Cardiac muscle cell (in vitro differentiated cells and primary cell): ENCODE measurements at places on chromosomes 2 and 18. TPM values are rescaled to one million over a fixed set of nuclear protein-coding genes. Genes with fewer than 3 reads are reported as not detected.
A peak's percentile ranks its signal among the peaks of the same experiment; 100 is the strongest.

The SAG gene
- not detected in 2 replicates for total RNA-seq

The DNAJC5G gene
- total RNA-seq = 3.6 and 14.1 TPM in 2 replicates

The RBM45 gene
- total RNA-seq = 10.7 and 13.3 TPM in 2 replicates

The UGT1A4 gene
- not detected in 2 replicates for total RNA-seq

The GATA6 gene
- total RNA-seq = 182 and 187 TPM in 2 replicates

GRCh38 chr2:85053802-85054201 is 79.4 kb upstream of the TCF7L1 start:
- DNase-seq = no peak

The MERTK gene
- 3.8 and 8.7 TPM in 2 replicates for total RNA-seq

DNA sequence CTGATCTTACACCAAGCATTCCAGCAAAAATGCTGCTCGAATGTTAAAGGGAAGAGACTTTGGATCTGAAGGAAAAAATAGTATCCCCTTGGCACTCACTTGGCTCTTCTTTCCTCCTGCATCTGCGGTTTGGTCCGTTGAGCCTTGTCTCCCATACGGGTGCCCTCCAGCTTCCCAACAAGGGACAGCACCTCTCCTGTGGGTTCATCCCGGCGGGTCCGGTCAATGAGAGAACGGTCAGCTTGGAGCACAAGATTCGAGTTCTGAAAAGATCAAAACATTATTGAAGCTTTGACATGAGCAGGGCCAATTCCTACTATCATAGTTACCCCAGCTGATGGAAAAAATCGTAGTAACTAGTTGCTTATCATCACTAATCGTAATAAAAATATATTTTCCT is 740 bp downstream of the SNRNP200 start:
- no peak for DNase-seq

- DNase-seq = no peak
Measured at GRCh38 chr2:195482010-195482409, 175.0 kb upstream of the SLC39A10 start.

GRCh38 chr2:225691711-225692110 is 292.2 kb downstream of the NYAP2 start:
- no peak for DNase-seq

DNA sequence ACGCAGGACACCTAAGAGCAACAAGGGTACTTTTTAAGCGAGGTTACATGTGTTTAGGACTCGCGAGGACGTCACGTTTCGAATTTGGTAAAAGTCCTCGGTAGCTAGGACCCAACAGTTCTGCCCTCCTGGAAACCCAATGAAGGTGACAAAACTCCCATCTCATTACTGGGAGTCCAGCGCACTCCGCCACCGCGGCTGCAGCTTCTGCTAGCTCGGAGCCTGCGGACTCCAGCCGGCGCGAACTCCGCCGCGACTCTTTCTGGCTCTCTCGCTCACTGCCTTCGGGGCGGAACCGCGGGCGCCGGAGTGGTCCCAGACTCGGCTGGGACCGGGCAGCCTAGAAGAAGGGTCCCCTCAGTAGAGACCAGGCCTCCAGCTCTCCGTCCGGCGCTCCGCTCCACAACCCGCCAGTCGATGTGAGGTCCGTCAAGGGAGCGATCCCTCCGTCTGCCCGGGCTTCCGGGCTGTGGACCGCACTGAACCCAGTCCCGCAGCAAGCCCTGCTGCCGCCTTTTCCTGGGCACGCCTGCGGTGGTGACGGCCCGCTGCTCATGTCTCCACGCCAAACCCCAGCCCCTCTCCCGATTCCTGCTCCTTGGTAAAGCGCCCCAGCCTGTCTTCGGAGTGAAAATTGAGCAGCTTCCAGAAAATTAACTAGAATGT is 3.0 kb upstream of the OSR1 start:
- no peak for DNase-seq

DNA sequence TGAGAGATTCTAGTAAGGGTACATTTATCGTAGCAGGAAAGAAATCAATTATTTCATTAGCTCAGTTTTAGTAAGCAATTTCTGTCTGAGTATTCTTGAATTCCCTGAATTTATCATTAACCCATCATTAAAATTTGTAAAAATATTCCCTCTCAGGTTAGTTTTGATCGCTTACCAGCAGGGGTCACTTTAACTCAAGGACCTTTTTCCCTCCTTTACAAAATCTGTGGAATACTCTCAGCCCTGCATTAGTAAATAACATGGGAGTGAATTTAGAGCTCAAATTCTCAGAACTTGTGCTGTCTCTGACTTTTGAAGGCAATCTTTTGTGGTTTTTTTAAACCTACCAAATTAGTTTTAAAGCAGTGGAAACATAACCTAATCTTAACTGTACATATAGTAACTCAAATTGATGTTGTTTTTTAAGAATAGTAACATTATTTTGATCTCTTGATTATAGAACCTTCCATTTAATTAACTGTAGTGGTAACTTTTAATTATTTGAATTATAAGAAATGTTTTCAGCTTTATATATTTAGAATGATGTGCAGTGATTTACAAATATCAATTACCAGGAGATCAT is 97.2 kb downstream of the AGPS start:
- DNase-seq = peak; percentile 68

GRCh38 chr18:14974576-14974975 is 226.6 kb downstream of the ANKRD30B start:
- no peak for DNase-seq

DNA sequence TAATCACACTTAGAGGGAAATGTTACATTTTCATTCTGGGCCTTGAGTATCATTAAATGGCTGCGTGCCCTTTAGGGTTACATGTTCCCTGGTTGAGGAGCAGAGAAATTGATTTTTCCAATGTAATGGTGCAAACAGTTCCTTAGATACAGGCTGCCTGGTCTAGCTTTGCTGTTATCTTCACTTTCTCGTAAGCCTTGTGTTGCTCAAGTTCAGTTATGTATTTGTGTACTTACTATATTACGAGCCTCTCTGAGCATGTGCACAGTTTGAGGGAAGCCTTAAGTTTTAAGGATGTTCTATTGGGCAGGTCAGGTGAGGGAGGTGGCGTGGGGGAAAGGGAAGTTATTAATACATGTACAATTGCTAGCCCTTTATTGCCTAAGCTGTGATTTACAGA is 23.7 kb downstream of the CEP192 start:
- DNase-seq = no peak

DNA sequence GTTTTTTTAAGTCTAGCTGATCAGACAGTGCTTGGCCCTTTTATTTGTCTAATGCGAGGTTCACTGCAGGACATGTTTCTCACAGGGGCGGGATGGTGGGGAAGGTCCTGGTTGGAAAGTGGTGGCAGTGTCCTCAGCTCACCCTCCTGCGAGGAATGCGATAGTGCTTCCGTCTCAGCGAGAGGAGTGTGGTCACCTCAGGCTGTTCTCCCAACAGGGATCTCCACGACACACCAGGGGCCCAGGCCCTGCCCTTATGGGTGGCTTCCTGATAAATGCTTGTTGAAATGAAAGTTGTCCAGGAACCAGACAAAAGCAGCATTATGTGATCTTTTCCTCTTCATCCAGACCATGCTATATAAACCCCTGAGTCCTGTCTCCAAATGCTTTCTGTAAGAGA is 70.1 kb downstream of the BOLA3 start:
- DNase-seq = peak; percentile 46

DNA sequence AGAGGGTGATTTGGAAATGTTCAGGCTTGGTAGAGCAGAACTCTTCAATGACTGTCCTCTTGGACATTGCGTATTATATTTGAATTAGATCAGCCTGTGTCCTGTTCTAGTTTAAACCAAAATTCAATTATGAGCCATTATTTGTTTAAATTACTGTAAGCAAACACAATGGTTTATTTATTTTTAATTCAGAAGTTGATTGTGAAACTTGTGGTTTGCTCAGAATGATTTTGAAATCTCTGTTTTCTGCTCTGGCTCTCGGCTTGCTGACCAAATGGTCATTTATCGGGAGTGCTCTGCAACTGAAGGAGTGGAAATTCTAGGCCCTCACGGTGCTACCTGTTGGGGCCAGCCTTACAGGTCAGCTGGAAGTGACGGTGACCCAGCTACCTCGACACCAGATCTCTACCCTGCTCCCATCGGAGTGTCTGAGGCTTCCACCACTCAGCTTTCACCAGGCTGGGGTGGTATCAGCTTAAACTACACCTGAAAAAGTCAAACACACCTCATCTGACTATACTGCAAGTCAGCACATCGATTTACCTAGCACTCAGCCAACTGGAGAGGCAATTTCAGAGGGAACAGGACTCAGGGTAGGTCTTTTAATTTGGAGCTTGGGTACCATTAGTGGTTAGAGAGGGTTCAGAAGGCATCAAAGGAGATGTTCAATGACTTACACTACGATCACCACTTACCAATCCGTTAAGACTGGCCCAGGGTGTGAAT is 36.8 kb upstream of the GPD2 start:
- DNase-seq = no peak

The VWC2L gene
- total RNA-seq = 0.11 and 0.24 TPM in 2 replicates

The RETSAT gene
- total RNA-seq = 11.6 and 17.6 TPM in 2 replicates

The OBSL1 gene
- total RNA-seq = 540 and 746 TPM in 2 replicates

GRCh38 chr2:23940718-23941620 is 706 bp downstream of the UBXN2A start:
- peak; percentile 66 for DNase-seq

GRCh38 chr2:173656086-173656485 is 301.4 kb downstream of the CDCA7 start:
- no peak for DNase-seq

GRCh38 chr18:63138436-63139340 is 180.9 kb downstream of the BCL2 start:
- no peak for DNase-seq

The ADRA2B gene
- 27.4 and 61.8 TPM in 2 replicates for total RNA-seq

GRCh38 chr2:98087447-98088020 is 567 bp downstream of the VWA3B start:
- no peak for DNase-seq

GRCh38 chr2:47510745-47511144 is 107.8 kb downstream of the MSH2 start:
- no peak for DNase-seq

The CYRIA gene
- 0.63 and 2.2 TPM in 2 replicates for total RNA-seq

GRCh38 chr2:132627536-132627935 is 42.5 kb downstream of the LYPD1 start:
- peak; percentile 9 for DNase-seq

The ZNF513 gene
- 29.7 and 31.7 TPM in 2 replicates for total RNA-seq

DNA sequence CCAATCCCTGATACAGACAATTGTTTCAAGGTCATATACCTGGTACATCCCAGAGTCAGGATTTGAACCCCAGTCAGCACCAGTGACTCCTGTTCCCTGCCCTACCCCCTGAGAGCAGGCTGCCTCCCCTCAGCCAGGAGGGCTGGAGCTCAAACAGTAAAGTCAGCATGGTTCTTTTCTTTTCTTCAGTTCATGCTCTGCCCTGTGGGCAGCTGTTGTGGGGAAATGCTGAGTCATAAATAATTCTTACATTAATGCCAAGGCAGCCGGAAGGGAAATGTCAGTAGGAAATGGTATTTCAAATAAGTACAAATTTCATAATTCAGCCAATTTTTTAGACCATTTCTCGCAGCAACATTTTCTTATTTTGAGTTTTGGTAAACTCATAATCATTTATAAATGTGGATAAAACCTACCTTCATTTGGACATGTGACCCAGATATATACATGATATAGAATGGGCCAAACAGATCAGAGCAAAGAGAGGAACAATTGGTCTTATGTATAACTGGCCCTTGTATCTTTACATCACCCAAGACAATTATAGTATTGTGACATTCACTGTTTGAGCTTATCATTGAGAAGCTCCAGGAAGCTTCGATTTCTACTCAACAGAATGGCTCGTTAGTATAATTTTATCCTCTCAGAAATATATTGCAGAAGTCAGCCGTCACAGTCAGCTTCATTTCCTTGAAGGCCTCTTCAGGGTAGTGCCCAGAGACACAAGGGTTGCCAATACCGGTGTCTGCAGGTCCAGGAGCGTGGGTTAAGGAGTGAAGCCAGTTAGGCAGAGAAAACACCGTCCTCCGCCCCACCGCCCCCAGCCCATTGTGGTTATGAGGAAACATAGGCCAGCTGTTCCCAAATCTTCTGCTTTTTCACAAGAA is 28.0 kb upstream of the SCYGR1 start:
- DNase-seq = no peak

DNA sequence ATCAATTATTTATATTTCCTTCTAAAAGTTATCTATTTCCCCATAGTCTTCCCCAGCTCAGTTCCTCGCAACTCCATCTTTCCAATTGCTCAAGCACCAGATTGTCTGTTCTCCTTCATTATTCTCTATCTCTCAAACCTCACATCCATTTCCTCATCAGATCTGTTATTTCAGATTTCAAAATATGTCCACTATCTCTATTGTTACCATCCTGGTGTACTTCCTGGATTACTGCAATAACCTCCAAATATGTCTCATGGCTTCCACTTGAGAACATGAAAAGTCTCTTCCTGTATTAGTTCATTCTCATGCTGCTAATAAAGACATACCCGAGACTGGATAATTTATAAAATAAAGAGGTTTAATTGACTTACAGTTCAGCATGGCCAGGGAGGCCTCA is 641.7 kb upstream of the ZEB2 start:
- no peak for DNase-seq

The CXCR1 gene
- total RNA-seq = not detected in 2 replicates

- no peak for DNase-seq
Measured at GRCh38 chr2:36965751-36966369, 476 bp downstream of the STRN start.

The GTF3C2 gene
- 35.1 and 38.2 TPM in 2 replicates for total RNA-seq

- DNase-seq = no peak
Measured at GRCh38 chr18:62606106-62606505, 83.3 kb downstream of the ZCCHC2 start.

The SETBP1 gene
- total RNA-seq = 10.7 and 30.6 TPM in 2 replicates

The GNLY gene
- not detected in 2 replicates for total RNA-seq

DNA sequence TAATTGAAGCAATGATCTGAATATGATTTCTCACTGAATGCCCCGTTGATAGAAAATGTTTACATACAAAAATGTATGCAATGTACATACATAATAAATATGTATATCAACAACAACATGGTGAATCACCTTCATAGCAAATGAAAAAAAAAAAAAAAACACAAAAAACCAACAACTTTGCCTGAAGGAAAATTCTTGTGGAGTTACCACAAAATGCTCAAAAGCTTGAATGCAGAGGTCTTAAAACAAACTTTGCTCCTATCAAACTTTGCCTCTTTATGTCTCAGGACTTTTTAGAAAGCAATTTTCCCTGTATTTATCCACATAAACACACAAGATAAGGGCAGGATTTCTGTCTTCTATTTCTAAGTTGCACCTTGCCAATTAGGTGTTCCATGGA is 92.9 kb upstream of the SIX2 start:
- DNase-seq = no peak

GRCh38 chr18:3648641-3649040 is 198.7 kb downstream of the TGIF1 start:
- no peak for DNase-seq

The C18orf54 gene
- total RNA-seq = 1.3 and 2.5 TPM in 2 replicates

- DNase-seq = no peak
Measured at GRCh38 chr2:83172841-83173240, 1286.2 kb downstream of the SUCLG1 start.

- no peak for DNase-seq
Measured at GRCh38 chr2:109079590-109079989, 49.4 kb upstream of the SH3RF3 start.

- no peak for DNase-seq
Measured at GRCh38 chr2:26528836-26529235, 50.9 kb upstream of the OTOF start.

The MAP3K19 gene
- total RNA-seq = not detected in 2 replicates

The ALLC gene
- total RNA-seq = not detected in 2 replicates
